ENCODE measurements at places on chromosomes 5 and 9. TPM values are rescaled to one million over a fixed set of nuclear protein-coding genes. Genes with fewer than 3 reads are reported as not detected.

- H3K4me1 ChIP-seq, result peaks cover 10% of the 10 kb centered on the region
- no peaks in the 10 kb centered on the region for H3K36me3 ChIP-seq
- H3K4me3 ChIP-seq, result no peak overlapping the region
- H3K27me3 ChIP-seq, result peaks cover 10% of the 10 kb centered on the region
- DNase-seq, result no peak
These were observed 3.1 kb upstream of the STOM start for GRCh38 chr9:121373011-121373729.

- H3K27me3 ChIP-seq, result no peaks in the 10 kb centered on the region
- 0 out of 2 replicates have a peak, but pooled peaks cover 7% of the 10 kb centered on the region for H3K36me3 ChIP-seq
- DNase-seq, result peak; percentile 74
- peak overlapping the region; percentile 75 for H3K27ac ChIP-seq
- peaks cover 34% of the 10 kb centered on the region for H3K4me1 ChIP-seq
These were observed 353 bp downstream of the SH3PXD2B start for GRCh38 chr5:172453986-172454357.

- no peaks in the 10 kb centered on the region for H3K27me3 ChIP-seq
- no peak overlapping the region for H3K4me3 ChIP-seq
- no peaks in the 10 kb centered on the region for H3K36me3 ChIP-seq
These were observed 206.5 kb downstream of the DAB2IP start for GRCh38 chr9:121857928-121858327.

DNA sequence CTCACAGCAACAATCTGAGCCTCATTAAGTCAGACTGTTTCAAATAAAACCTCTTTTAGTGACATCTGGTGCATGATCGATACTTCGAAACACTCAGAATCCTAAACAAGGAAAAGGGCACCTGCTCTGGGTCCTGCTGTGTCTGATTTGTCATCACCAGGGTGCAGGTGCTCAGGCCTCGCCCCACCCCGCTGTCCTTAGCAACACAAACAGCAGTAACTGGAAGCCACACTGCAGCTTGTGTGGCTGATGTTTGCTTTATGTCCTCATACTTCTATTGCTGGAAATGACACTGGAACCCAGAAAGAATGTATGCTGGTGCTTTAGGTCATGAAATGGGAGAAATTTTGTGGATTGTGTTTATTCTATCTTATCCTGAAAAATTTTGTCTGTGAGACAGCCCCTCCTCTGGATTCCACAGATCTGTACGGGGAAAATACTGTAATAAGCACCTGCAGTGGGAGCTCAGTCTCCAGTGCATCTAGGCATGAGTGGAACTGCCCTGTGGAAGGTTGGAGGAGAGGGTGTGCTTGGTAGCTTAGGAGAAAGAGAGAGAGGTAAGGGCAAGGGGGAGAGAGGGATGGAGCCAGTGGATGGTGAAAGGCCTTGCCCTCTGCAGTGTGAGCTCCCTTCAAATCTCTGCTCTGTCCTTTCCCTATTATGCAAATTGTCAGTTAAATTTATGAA is 284.2 kb downstream of the SMARCA2 start:
- no peak overlapping the region for H3K4me3 ChIP-seq
- H3K27ac ChIP-seq, result no peak overlapping the region
- DNase-seq, result no peak
- peaks cover 5% of the 10 kb centered on the region for H3K4me1 ChIP-seq
- no peaks in the 10 kb centered on the region for H3K36me3 ChIP-seq

- peaks cover 22% of the 10 kb centered on the region for H3K4me1 ChIP-seq
- no peak overlapping the region for H3K4me3 ChIP-seq
- H3K36me3 ChIP-seq, result peaks cover 4% of the 10 kb centered on the region
- DNase-seq, result no peak
These were observed 34.9 kb downstream of the NREP start for GRCh38 chr5:111722140-111722539.

DNA sequence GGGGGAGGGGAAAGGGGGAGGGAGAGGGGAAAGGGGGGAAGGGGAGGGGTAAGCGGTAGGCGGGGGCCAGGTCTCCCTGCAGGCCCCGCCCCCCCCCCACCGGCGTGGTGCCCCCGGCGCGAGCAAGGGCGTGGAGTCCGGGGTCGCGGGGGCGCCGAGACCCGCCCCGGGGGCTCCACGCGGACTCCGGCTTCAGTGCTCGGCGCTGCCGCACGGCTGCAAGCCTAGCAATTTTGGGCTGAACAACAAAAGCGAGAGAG is 10.8 kb downstream of the C9orf50 start:
- DNase-seq, result no peak
- peaks cover 6% of the 10 kb centered on the region for H3K4me1 ChIP-seq

GRCh38 chr9:113695440-113695851 is 180.7 kb upstream of the ZNF618 start:
- H3K36me3 ChIP-seq, result no peaks in the 10 kb centered on the region
- H3K27me3 ChIP-seq, result no peaks in the 10 kb centered on the region
- DNase-seq, result no peak
- H3K4me3 ChIP-seq, result no peak overlapping the region
- peaks cover 4% of the 10 kb centered on the region for H3K4me1 ChIP-seq

GRCh38 chr5:155616779-155617392 is 603.3 kb downstream of the KIF4B start:
- peaks cover 6% of the 10 kb centered on the region for H3K4me1 ChIP-seq
- no peak overlapping the region for H3K27ac ChIP-seq
- no peaks in the 10 kb centered on the region for H3K36me3 ChIP-seq
- H3K27me3 ChIP-seq, result no peaks in the 10 kb centered on the region
- H3K4me3 ChIP-seq, result no peak overlapping the region

- peaks cover 12% of the 10 kb centered on the region for H3K4me1 ChIP-seq
- H3K36me3 ChIP-seq, result no peaks in the 10 kb centered on the region
- peak overlapping the region; percentile 81 for H3K4me3 ChIP-seq
- H3K27me3 ChIP-seq, result no peaks in the 10 kb centered on the region
- H3K27ac ChIP-seq, result peak overlapping the region; percentile 70
These were observed 560 bp downstream of the SCAI start for GRCh38 chr9:125142560-125143376.

DNA sequence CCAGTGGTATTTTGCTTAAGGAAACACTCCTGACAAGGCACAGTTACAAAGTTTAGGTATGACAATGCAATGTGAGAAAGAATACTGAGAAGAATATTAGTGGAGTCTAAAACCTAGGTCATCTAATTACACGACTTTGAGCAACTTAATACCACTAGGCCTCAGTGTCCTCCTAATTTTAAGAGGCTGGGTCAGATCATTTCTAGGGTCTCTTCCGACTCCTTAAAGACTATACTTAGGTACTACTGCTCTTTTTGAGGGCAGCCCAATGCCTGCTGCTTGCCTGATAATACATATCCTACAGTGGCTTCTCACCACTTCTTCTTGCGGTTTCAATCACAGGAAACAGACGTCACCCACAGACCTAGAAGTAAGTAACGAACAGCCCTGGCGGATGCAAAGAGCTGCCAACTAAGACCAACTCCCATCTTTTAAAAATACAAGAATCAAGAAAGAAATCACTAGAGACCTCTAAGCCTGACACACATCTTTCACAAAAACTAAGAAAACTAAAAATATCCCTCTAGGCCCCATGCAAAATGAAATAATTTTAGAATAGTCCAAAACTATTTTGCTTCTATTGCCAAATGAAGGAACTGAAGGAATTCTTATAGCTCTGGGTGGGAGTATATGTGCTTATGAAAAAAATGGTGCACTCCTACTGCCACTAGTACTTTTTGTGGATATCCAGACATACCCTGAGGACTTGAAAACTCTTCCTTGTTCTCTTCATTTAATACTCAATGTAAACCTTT is 13.1 kb downstream of the DIAPH1 start:
- no peaks in the 10 kb centered on the region for H3K4me1 ChIP-seq
- no peaks in the 10 kb centered on the region for H3K27me3 ChIP-seq
- peak; percentile 5 for DNase-seq
- H3K4me3 ChIP-seq, result no peak overlapping the region

- no peak for DNase-seq
- H3K27me3 ChIP-seq, result no peaks in the 10 kb centered on the region
- H3K36me3 ChIP-seq, result no peaks in the 10 kb centered on the region
- no peak overlapping the region for H3K27ac ChIP-seq
- no peak overlapping the region for H3K4me3 ChIP-seq
These were observed 11.0 kb downstream of the HAVCR1 start for GRCh38 chr5:157047898-157048297.

DNA sequence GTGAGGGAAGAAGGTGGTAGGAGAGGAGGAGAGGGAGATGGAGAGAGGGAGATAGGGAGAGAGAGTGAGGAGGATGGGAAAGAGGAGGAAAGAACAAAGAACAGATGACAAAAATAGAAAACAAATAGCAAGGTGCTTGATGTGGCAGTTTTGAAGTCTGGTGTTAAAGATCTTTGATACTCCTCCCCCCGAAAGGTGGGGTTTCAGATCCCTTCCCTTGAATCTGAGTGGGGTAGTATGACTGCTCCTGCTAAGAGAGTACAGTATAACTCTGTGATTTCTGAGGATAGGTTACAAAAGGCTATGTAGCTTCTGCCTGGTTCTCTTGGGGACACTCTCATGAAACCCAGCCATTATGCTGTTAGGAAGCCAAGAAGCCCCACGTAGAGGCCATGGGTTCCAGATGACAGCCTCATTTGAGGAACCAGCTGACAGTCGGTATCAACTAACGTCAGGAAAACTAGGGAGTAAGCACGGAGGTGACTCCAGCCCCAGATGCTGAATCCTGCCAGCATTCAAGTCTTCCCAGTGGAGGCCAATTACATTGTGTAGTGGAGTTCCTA is 102.1 kb downstream of the FANCC start:
- H3K27me3 ChIP-seq, result no peaks in the 10 kb centered on the region
- H3K36me3 ChIP-seq, result no peaks in the 10 kb centered on the region
- peak; percentile 34 for DNase-seq
- no peak overlapping the region for H3K27ac ChIP-seq

DNA sequence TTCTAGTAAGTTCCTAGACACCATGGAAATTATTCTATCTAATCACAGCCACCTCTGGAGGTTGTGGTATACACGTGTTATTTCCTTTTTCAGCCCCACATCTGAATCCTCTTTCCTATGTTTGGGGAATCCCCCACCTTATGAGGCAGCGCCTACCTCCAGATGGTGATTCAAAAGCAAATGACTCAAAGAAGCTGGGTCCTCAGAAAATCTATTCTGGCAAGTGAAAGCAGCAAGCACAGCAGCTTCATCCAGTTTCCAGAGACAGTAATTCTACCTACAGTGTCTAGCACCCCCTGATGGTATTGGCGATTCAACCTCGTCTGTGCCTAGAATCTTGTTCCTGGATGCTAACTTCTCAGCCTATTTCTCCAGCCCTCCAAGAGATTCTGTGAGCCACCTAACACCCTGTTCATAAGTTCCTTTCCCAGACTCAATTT is 43.0 kb downstream of the STRBP start:
- H3K27ac ChIP-seq, result no peak overlapping the region
- H3K4me1 ChIP-seq, result peaks cover 11% of the 10 kb centered on the region
- no peaks in the 10 kb centered on the region for H3K36me3 ChIP-seq
- H3K4me3 ChIP-seq, result no peak overlapping the region
- DNase-seq, result peak; percentile 90

DNA sequence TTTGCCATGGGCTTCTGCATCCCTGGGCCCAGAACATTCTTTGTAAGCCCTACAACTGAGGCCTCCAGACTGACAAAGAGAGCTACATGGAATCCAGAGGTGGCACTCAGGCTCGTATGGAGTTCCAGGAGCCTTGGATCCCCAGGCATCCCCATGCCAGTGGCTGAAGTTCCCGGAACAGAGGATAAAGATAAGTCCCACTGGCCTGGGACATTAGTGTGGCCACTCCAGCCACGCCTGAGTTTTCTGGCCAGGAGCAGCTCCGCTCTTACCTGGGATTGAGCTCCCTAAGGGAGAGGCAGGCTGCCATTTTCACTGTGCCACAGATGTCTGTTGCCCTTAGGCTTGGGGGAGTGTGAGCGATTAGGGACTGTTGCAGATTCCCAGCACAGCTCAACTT is 656.3 kb upstream of the FAM174A start:
- no peak overlapping the region for H3K27ac ChIP-seq
- no peaks in the 10 kb centered on the region for H3K4me1 ChIP-seq
- no peak for DNase-seq
- H3K27me3 ChIP-seq, result no peaks in the 10 kb centered on the region
- no peaks in the 10 kb centered on the region for H3K36me3 ChIP-seq

- peak; percentile 95 for DNase-seq
- H3K4me1 ChIP-seq, result peaks cover 13% of the 10 kb centered on the region
- H3K36me3 ChIP-seq, result no peaks in the 10 kb centered on the region
- H3K4me3 ChIP-seq, result no peak overlapping the region
These were observed 10.4 kb downstream of the ANGPTL2 start for GRCh38 chr9:127112056-127112455.

GRCh38 chr9:18980189-18980588 is 52.8 kb downstream of the SAXO1 start:
- H3K27ac ChIP-seq, result no peak overlapping the region
- H3K36me3 ChIP-seq, result no peaks in the 10 kb centered on the region
- DNase-seq, result no peak
- H3K27me3 ChIP-seq, result no peaks in the 10 kb centered on the region

- no peak overlapping the region for H3K27ac ChIP-seq
- no peaks in the 10 kb centered on the region for H3K36me3 ChIP-seq
- H3K4me3 ChIP-seq, result no peak overlapping the region
- no peaks in the 10 kb centered on the region for H3K27me3 ChIP-seq
These were observed 29.1 kb downstream of the ADAMTS2 start for GRCh38 chr5:179316111-179316551.

DNA sequence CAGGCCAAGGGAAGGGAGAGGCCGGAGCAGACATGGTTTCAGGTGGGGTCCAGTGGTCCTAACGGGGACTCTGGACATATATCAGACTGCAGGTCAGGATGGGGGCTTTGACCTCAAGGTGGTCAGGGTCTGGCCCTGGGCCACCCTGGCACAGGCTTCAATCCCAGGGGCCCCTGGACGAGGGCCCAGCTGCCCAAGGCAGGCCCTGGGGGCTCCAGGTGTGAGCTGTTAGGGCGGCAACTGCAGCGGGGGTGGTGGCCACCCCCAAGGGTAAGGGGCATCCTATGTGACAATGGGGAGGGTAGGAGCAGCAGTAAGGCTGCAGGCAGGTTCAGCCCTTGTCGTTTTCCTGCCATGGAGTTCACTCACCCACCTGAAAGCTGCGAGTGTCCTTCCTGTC is 45.4 kb upstream of the CLPTM1L start:
- H3K36me3 ChIP-seq, result no peaks in the 10 kb centered on the region
- H3K27me3 ChIP-seq, result peaks cover 19% of the 10 kb centered on the region
- DNase-seq, result no peak
- no peak overlapping the region for H3K27ac ChIP-seq

Gene CCL21
- total RNA-seq, result not detected

Gene CRB2
- total RNA-seq, result 9.8 TPM

Gene GLDC
- total RNA-seq, result 133 TPM

Gene PDE8B
- total RNA-seq, result 0.54 TPM

Gene OLFM1
- total RNA-seq, result 30.4 TPM

Gene GLIPR2
- total RNA-seq, result 5.1 TPM

Gene FBXL7
- total RNA-seq, result 15.4 TPM

Gene TXNDC8
- not detected for total RNA-seq

Gene SPATA31A6
- total RNA-seq, result not detected

Gene ORM2
- not detected for total RNA-seq

Gene SWI5
- total RNA-seq, result 26.6 TPM

Gene PTGDS
- total RNA-seq, result 1.9 TPM

Gene GNE
- 10.9 TPM for total RNA-seq
